Stimulated activated CD4-positive, alpha-beta T cell treated with anti-CD3 and anti-CD28 coated beads, Interleukin-4, amount 100 ng/mL, for 48 hours (primary cell): ENCODE measurements at places on chromosomes 5 and 9.

GRCh38 chr5:76691467-76692273 is 24.3 kb upstream of the F2R start:
- no peak for DNase-seq

DNA sequence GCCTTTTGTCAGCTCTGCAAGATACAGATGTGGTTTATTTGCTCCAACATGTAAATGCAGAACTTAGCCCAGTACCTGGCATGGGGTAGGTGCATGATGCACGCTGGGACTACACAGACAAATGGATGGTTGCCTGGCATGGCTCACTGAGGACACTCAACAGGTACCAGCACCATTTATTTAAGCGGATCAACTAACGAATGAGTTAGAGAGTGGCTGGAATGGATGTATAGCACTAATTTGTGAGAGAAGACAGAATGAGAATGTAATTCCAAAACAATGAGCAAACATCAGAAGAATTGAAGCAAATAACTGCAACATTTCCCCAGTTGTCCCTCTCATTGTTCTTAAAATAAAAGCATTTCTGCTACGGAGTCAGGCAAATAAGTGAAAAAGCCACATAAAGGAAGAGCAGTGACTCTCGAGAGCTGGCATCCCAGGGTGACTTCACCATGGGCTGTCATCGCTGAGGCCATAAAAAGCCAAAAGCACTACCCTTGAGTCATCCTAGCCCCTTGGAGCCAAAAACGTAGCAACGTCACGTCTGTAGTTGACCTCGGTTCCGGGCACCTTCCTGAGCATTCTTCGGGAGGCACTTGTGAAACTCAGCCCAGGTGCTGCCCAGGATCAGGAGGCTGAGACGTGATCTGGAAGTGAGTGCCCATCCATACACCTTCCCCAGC is 290.3 kb downstream of the NSG2 start:
- no peak for DNase-seq

DNA sequence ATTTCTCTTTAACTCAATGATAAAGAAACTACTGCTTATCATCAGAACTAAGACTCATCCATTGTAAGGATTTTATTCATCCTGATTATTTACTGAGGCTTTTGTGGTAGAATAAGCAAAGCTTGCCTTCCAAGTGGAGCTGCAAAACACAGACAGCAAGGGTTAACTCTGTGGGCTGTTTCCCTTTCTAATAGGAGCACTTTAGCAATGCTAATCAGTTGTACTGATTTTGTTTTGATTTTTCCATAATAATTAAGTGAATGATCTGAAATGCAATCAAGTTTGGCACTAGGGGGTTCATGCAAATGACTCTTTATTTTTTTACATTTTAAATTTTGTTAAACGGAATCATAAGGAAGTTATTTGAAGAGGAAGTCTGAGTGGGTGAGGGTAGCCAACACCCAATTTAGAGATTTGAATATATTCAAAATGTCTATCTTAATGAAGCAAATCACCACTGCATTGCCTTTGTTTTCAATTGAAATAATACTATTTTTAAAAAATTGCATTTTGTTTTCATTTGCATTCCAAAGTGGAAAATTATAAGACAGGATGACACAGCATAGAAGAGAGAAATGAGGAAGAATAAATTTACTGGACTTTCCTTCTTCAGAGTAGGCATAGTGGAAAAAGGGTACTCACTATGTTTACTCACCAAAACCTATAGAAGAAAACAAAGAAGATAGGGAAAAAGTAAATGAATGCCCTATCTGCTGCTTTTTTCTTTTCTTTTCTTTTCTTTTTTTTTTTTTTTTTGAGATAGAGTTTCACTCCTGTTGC is 36.6 kb downstream of the MEGF10 start:
- no peak for DNase-seq

- no peak for DNase-seq
Observed at GRCh38 chr9:87573841-87574342, 76.2 kb downstream of the DAPK1 start.

DNA sequence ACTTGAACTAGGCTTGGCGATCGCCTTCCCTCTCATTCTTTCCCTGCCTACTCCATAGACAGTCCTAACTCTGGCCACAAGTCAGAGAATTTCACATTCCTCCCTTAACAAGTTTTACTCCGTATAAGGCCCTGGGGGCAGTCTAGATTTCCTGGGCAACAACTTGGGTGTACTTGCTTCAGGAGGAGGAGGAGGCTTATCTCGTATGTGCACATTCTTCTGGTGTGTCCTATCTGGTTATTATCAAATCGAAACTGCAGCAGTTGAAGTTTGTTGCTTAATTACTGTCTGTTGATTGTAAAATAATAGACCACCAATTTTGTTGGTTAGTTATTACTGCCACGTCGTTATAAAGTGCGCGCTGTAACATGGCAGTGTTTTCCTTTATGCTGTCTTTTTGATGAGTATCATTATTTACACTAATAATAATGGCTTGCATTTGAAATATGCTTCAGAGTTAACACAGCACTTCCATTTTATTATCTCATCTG is 42.0 kb downstream of the PIP5K1B start:
- DNase-seq = no peak

DNA sequence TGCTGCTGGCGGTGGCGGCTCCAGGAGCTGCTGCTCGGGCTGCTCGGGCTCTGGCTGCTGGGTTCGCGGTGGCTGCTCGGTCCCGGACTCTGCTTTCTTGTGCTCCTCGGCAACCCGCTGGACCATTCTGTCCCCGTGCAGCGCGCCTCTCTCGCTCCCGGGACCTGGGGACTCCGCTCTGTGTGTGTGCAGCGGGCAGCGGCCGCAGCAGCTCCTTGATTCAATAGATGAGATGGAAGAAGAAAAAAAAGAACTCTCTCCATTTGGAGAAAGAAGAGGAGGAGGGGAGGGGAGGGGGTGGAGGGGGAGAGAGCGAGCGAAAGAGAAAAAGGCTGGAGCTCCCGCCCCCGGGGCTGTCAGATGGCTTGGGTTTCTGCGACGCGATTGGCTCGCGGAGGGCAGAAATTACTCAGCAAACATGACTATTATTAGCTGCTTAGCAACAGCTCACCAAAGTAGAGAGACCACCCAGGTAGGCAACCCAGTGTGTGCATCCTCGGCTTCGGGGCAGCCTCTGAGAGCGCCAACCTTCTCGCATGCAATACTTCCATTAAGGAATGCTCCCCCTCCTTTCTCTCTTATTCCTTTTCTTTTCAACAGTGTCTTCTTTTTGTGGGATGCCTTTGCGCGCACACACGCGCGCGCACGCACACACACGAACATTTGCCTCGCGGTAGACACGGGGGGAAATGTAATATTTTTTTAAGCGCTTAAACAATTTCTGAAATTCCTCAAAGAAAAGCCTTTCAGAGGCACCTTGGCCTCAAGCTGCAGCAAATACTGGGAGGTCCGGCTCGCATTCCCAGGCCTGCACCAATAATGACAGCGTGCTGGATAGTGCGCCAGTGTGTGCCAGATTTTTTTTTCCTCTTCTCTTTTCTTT is 7.6 kb downstream of the PTCH1 start:
- DNase-seq = no peak

GRCh38 chr9:136060671-136061371 is 34.3 kb downstream of the NACC2 start:
- DNase-seq = no peak

- DNase-seq = no peak
Observed at GRCh38 chr9:95725045-95725444, 150.4 kb upstream of the ERCC6L2 start.

- DNase-seq = no peak
Observed at GRCh38 chr5:86878250-86878649, 260.5 kb downstream of the COX7C start.

GRCh38 chr9:74810200-74810599 is 77.5 kb downstream of the TRPM6 start:
- DNase-seq = no peak

DNA sequence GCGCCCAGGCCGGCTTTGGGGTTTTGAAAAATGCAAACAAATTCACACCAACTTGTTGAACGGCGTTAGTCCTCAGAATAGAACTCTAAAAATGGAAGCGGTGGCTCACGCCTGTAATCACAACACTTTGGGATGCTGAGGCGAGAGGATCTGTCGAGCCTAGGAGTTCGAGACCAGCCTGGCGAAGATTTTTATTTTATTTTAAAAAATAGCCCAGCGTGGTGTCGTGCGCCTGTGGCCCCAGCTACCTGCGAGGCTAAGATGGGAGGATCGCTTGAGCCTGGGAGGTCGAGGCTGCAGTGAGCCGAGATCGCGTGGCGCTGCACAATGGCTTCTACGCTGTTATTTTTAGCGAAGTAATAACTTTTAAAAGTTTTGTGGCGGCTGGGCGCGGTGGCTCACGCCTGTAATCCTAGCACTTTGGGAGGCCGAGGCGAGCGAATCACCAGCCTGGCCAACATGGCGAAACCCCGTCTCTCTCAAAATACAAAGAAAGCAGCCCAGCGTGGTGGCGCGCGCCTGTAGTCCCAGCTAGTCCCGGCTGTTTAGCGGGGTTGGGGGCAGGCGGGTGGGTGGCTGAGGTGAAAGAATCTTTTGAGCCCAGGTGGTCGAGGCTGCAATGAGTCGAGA is 694 bp upstream of the PLIN2 start:
- peak; percentile 16 for DNase-seq

- DNase-seq = no peak
Observed at GRCh38 chr5:134550271-134551214, 25.1 kb downstream of the JADE2 start.

DNA sequence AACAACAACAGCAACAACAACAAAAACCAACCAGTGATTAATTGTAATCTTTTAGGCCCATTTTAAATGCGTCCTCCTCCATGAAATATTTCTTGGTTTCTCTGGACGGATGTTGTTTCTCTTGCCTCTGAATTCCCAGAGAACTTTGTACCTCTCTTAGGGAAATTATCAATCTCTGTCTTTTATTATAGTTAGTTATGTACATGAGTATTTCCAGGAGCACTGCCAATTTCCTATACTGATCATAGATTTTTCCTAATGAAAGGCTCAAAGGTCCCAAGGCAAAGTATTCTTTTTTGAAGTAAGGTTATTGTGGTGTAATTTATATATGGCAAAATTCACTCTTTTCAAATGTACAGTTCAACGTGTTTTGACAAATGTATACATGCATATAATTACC is 20.4 kb upstream of the PALM2AKAP2 start:
- no peak for DNase-seq

- DNase-seq = no peak
Observed at GRCh38 chr5:124587280-124587679, 159.2 kb downstream of the ZNF608 start.

- DNase-seq = no peak
Observed at GRCh38 chr5:144522698-144523097, 352.0 kb downstream of the KCTD16 start.

DNA sequence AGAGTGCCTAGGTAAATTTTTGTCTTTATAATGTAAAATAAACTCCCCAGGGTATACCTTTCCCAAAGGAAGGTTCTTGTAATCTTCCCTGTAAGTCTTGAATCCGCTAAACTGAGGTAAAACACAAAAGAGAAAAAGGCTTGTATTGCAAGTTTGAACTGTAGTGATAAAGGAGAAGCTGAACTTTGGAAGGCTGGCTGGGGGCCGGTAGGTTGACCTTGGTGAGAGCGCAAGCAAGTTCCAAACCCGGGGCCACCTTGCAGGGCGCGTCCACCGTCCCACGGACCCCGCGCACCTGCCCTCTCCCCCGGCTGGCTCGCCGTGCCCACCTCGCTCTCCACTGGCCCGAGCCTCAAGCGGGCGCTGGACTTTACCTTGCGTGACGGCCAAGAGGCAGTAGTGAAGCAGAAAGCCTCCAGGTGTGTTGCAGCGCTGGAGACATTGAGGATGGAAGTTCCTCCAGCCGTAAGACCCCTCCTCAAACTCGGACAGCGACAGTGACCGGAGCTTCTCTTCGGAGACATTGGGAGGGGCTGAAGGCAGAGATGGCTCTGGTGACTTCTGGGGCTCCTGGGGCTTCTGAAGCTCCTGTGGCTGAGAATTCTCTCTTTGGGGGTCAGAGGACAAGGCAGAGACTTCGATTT is 428 bp downstream of the SLCO4C1 start:
- DNase-seq = no peak

- peak; percentile 38 for DNase-seq
Observed at GRCh38 chr9:125409637-125410521, 148.3 kb downstream of the GAPVD1 start.

DNA sequence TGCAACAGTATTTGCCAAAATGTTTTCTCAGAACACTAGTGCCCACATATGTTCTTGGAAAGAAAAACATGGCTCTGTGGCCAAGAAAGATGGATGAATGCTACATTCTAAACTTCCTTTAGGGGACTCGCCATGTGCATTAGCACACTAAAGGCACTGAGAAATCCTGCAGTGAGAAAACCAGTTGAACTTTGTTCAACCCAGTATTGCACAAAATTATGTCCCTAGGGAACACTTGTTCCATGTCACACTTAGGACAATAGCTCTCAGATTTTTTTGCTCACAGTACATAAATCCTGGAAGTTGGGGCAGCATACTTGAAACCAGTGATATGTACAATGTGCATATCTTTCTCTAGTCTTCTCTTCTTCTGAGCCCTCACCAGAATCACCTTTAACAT is 96.6 kb downstream of the ADRB2 start:
- no peak for DNase-seq

GRCh38 chr5:150521522-150521817 is 13.5 kb downstream of the NDST1 start:
- DNase-seq = no peak

DNA sequence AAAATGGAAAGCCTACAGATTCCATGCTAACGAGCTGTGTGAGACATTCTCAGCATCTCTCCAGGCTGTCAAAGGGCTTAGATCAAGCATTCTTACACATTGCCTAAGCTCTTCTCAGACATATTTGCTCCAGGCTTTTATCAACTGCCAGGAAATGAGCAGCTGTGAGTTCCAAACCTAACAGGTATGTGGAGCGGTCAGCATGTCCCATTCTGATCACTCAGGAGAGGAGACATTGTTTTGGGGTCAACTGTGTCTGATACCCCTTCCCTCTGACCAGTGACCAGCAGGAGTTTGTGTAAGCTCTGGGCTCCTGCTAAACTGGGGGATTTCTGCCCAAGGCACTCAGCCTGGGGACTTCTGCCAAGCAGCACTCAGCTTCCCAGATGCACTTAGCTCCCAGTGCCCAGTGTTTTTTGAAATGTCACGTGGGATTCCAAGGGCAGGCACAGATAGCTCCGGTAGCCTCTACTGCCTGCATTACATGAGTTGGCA is 229.1 kb downstream of the SEC61B start:
- DNase-seq = no peak

- no peak for DNase-seq
Observed at GRCh38 chr5:5558102-5558501, 135.6 kb downstream of the ICE1 start.

GRCh38 chr5:78501411-78502352 is 141.3 kb downstream of the SCAMP1 start:
- DNase-seq = no peak

DNA sequence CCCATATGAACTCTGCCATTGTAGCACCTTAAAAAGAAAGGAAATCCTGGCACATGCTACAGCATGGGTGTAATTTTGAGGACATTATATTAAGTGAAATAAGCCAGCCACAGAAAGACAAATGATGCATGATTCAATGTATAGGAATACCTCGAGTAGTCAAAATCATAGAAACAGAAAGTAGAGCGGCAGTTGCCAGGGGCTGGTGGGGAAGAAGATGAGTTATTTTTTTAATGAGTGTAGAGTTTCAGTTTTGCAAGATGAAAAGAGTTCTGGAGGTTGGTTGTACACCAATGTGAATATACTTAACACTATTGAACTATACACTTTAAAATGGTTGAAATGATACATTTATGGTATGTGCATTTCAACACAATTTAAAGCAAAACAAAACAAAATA is 133.0 kb downstream of the ZDHHC21 start:
- no peak for DNase-seq
